NCI-H1092 (cell line): ENCODE measurements at places on chromosomes 5 and 9.

- no peak for DNase-seq
Measured at GRCh38 chr5:1441166-1441865, 3.9 kb downstream of the SLC6A3 start.

GRCh38 chr9:2464624-2465023, 157.0 kb upstream of the VLDLR start:
- DNase-seq = no peak

GRCh38 chr5:18088020-18088579, 453.8 kb downstream of the TAF11L14 start:
- no peak for DNase-seq

DNA sequence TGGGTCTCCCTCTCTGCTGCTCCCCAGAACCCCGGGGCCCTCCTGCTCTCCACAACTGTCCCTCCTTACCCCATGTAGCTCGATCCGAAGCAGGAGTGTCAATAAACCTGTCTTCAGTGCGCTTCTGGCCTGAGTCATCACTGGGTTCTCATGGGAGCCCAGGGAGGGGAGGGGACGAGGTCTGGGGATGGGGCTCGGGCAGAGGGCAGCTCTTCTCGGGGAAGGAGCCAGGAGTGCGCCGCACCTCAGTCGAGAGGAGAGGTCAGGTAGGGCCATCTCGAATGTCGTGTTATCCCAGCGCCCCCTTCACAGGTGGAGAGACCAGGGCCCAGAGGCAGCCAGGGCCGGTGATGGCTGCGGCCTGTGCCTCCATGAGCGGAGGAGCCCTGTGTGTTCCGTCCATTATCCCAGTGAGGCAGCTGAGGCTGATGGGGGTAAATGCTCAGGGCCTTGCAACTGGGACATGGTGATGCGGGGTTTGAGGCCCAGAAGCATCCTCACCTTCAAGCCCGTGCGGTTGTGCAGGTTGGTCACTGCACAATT, 52.1 kb downstream of the LRSAM1 start:
- no peak for DNase-seq

- no peak for DNase-seq
Measured at GRCh38 chr5:123478546-123478945, 33.4 kb upstream of the CSNK1G3 start.

DNA sequence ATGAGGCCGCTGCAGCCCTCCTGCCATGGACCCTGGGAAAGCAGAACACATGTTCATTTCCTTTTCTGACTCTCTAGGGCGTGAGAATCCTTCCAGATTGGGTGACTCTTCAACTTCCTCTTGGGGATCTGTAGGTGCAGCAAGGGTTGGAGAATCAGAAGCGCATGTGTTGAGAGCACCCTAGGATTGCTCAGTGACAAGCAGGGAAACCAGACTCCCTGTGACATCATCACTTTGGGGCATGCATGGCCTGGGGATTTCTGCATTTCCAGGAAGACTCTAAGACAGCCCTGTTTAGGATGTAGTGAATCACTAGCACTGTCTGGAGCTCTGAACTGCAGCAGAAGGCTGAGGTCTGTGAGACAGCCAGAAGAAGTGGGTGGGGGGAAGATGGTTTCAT, 15.1 kb upstream of the LCP2 start:
- DNase-seq = no peak

DNA sequence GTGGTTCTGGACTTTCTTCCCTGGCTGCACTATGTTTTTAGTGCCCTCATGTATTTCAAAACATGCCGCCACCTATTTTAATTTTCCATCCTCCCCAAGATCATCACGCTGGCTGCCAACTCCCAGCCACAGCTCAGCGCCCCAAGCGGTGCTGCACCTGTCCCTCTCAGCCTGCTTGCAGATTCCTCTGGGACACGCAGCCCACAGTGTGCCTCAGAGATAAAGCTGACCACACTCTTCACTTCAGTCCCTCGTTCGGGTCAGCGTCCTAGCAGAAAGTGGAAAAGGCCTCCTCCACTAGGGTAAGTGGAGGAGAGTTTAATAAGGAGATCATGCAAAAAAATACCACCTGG, 56.2 kb upstream of the CKS2 start:
- no peak for DNase-seq

DNA sequence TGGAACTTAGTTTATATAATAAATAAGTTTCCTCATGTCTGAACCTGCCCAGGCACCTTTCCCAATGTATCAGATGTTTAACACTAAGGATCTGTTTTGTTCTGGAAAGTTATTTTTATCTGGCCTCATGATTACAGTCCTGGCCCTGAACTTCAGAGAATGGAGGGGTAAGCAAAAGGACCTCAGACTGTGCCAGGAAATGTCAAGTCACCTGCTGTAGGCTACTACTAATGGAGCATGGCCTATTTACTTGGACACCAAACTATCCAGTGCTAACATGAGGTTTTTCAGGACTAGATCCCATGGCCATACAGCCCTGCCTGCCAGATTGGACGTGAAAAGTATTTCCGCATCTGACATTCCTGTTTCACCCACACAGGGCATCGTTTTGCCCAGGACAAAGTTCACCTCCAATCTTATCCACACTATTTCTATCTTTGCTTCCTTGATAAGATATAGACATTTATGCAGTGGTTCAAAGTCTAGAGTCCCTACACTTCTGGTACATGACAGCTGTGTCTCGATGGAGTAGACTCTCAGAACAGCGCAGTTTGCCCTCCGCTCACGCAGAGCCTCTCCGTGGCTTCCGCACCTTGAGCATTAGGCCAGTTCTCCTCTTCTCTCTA, at the start of gene BTNL8:
Gene BTNL8, plus strand, starts transcription at position 539 of the 626 bp plus-strand sequence. CDS start 152 bp downstream, outside the sequence.
- no peak for DNase-seq

DNA sequence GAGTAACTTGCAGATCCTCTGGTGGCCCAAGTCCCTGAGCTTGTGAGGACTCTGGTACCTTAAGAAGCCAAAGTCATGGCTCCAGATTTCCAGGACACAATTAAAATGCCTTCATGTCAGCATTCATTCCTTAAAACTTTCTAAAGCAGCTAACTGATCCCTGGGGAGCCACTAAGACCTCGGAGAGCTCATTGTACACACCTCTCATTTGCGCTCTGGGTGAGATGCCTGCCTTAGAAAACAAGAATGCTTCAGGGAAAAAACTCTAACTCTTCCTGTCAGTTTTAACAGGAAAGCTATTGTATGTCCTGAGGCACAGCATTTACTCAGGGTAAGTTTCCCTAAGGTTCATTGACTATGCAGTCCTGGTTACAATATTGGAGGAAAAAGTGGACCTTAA, 285.0 kb downstream of the EFNA5 start:
- DNase-seq = no peak

DNA sequence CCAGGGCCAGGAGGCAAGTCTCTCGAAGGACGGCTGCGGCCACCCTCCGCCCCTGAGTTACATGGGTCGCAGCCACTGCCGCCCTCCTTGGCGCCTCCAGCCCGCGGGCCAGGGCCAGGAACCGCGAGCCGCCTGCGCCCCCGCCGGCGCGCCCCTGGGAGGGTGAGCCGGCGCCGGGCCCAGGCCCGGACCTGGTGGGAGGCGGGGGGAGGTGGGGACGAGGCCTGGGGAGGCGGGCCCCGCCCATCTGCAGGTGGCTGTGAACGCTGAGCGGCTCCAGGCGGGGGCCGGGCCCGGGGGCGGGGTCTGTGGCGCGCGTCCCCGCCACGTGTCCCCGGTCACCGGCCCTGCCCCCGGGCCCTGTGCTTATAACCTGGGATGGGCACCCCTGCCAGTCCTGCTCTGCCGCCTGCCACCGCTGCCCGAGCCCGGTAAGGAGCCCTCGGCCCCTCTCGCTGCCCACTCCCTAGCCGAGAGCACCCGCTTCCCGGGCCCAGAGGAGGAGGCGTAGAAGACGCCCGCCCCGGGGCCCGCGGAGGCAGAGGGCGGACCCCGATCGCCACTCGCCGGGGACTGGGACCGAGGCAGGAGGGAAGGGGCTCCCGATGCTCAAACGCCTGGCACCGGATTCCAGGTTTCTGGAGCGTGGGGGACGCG, at the start of gene ASS1:
Gene ASS1, plus strand, starts transcription at position 397 of the 657 bp plus-strand sequence. CDS start 7,268 bp downstream, outside the sequence.
- DNase-seq = no peak

GRCh38 chr5:2602451-2603271, 148.8 kb downstream of the IRX2 start:
- DNase-seq = no peak

- DNase-seq = no peak
Measured at GRCh38 chr5:77945874-77946273, 169.7 kb upstream of the TBCA start.

DNA sequence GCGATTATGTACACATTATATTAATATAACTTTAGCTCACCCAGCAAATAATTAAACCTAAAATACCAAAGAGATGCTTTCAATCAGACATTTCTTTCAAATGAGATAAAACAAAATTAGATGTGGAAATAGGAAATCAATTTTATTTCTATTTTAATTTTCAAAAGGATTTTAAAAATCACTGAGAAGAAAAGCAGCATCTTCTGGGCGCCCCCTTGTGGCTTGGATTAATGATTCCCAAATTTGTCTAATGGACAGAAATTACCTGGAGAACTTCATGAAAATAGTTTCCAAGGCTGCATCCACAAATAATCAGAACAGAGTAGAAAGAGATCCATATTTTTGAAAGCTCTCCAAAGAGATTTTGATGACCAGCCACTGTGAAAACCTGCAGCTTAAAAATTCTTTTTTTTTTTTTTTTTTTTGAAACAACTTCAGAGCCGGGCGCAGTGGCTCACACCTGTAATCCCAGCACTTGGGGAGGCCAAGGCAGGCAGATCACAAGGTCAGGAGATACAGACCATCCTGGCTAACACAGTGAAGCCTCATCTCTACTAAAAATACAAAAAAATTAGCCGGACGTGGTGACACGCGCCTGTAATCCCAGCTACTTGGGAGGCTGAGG, 50.9 kb upstream of the CEMIP2 start:
- DNase-seq = no peak

GRCh38 chr5:38601133-38601862, 44.9 kb upstream of the LIFR start:
- DNase-seq = no peak

- no peak for DNase-seq
Measured at GRCh38 chr9:74501570-74501969, 4.4 kb downstream of the RORB start.

- DNase-seq = no peak
Measured at GRCh38 chr9:70411930-70412831, 2.3 kb downstream of the KLF9 start.

DNA sequence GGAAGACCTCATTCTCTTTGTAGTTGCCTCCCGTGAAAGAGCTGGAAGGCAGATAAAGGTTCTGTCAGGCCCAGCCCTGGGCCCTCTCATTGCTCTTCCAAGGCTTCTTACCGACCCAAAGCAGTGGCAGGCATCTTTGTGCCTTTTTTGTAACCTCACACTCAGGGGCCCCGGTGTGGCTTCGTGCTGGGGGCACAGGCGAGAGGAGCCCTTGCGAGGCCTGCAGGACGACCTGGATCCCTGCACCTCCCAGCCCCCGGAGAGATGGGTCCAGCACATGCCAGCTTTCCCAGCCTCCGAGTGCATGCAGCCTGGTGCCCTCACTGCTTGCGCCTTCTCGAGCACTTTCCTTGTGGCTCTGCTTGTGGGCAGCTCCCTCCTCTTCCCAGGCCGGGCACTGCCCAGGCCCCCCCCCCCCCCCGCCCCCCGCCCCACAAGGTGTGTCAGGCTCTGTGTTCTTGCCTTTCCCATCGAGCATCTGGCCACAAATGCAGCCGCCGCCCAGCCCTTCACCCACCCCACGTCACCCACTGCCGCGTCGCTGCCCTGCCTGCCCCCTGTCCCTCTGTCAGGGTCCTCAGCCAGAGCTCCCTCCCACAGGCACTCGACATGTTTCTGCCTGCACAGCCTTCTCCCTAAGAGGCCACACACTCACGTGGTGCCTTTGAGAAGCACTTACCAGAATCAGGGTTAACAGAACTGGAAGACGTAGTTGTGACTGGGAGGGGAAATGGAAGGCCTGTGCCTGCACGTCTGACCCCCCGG, 63.7 kb upstream of the CACNA1B start:
- DNase-seq = no peak

DNA sequence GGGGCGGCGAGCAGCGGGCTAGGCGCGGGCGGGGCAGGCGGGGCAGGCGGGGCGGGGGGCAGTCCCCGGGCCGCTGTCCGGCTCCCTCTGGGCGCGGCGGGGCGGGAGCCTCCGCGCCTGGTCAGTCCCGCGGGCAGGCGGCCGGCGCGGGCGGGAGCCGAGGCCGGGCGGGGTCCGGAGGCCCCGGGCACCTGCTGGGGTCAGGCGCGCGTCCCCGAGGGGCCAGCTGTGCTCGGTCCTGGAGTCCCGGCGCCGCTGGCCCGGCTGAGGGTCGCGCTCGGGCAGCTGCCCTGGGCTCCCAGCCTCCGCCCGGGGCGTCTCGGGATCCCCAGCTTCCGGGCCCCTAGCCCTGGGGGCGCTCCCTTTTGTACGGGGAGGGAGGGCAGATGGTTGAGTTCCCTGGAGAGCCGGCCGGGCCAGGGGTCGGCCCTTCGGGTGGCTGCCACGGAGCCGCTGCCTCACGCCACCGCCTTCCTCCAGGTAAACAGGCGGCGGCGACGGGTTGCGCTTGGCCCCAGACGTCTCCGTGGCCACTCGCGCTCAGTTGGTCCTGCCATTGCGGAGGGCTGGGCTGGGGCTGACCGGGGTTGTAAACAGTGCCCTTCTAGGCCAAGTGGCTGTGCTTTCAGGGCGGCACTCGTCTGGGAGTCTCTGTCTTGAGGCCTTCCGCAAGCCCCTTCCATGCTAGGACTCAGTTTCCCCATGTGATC, 473 bp downstream of the ZBTB34 start:
- no peak for DNase-seq

DNA sequence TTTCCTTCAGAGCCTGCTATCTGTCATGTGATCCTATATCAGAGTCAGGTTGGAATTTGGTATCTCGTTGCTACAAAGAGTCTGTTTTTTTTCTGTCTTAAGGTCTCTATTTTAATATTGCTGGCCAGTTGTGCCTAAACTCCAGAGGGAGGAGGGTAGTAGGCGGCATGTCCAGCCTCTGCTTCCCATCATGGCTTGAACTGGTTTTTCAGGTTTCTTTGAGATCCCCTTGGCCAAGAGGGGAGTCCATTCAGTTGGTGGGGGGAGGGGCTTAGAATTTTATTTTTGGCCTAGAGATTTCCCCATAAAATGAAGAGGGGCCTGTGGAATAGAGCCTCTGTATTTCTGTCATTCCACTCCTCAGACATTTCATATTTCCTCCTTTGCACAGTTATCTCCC, 15.4 kb upstream of the ZNF354C start:
- no peak for DNase-seq

- DNase-seq = no peak
Measured at GRCh38 chr5:45741110-45741509, 44.9 kb upstream of the HCN1 start.

GRCh38 chr9:87674565-87675299, 51.2 kb upstream of the CTSL start:
- no peak for DNase-seq

- no peak for DNase-seq
Measured at GRCh38 chr5:156803404-156803803, 46.7 kb upstream of the PPP1R2B start.

- DNase-seq = no peak
Measured at GRCh38 chr5:78533356-78533755, 115.2 kb downstream of the LHFPL2 start.
